SIG-M5 (cell line): ENCODE measurements at places on chromosomes 16 and 17.

- DNase-seq, result no peak
These were observed 145.5 kb upstream of the ASIC2 start for GRCh38 chr17:33438578-33438977.

GRCh38 chr17:47801906-47802305 is 19.7 kb downstream of the OSBPL7 start:
- no peak for DNase-seq

GRCh38 chr16:6193718-6194117 is 1096.1 kb upstream of the EEF2KMT start:
- no peak for DNase-seq

DNA sequence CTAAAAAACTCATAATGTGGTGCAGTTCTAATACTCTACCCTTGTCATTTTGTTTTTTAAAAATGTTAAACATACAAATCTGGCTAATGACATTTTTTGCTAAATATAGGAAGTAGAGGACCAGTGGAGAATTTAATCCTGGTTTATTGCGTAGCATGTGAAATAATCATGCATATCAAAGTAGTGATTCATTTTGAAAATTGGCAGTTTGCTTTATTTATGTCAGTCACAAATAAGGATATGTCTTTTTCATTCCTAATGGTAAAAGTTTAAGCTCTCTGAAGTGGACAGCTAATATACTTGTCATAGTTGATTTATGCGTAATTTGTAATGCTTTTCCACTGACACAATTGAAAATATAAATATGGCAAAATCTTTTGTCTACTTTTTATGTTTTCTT is 224.2 kb downstream of the BCAS3 start:
- no peak for DNase-seq

DNA sequence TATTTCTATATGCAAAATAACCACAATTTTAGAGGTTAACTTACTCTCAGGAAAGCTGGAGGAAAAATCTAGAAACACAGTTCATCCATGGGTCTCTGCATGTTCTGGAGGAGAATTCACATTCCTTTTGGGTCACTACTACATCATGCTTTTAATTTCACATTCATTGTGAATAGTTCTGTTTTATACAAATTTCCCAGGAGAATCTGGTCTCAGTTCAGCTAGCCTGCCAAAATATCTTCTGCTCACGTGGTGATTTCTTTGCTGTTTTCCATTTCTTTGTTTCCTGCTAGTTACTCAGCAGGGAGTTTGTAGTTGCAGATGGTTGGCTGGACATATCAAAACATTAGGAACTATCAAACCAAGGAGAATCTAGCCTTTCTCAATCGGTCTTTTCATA is at the start of gene ABCA9:
TSS of gene ABCA9 (minus strand) at position 106 of the 400 bp plus-strand sequence. CDS start 9,801 bp downstream, outside the sequence.
- DNase-seq, result no peak

GRCh38 chr17:15124264-15124595 is 140.9 kb downstream of the PMP22 start:
- no peak for DNase-seq

DNA sequence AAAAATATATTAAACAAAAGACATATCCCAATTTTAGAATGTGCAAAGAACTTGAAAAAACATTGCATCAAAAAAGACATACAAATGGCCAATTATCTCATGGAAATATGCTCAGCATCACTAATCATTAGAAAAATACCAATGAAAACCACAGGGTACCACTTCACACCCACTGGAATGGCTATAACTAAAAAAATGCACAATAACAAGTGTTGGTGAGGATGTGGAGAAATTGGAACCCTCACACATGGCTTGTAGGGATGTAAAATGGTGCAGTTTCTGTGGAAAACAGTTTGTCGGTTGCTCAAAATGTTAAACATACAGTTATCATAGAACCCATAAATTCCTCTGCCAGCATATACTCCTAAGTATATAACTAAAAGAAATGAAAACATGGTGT is 796 bp upstream of the PSMB6 start:
- DNase-seq, result no peak

GRCh38 chr17:35187481-35187880 is 6.7 kb downstream of the SLC35G3 start:
- DNase-seq, result no peak

GRCh38 chr16:6892966-6893365 is 439.7 kb upstream of the RBFOX1 start:
- DNase-seq, result no peak

GRCh38 chr16:49333259-49333597 is 40.4 kb upstream of the C16orf78 start:
- no peak for DNase-seq

- no peak for DNase-seq
These were observed 5.8 kb upstream of the KIFC3 start for GRCh38 chr16:57807968-57808528.

- DNase-seq, result no peak
These were observed 5.1 kb downstream of the ARL4D start for GRCh38 chr17:43403846-43404245.

DNA sequence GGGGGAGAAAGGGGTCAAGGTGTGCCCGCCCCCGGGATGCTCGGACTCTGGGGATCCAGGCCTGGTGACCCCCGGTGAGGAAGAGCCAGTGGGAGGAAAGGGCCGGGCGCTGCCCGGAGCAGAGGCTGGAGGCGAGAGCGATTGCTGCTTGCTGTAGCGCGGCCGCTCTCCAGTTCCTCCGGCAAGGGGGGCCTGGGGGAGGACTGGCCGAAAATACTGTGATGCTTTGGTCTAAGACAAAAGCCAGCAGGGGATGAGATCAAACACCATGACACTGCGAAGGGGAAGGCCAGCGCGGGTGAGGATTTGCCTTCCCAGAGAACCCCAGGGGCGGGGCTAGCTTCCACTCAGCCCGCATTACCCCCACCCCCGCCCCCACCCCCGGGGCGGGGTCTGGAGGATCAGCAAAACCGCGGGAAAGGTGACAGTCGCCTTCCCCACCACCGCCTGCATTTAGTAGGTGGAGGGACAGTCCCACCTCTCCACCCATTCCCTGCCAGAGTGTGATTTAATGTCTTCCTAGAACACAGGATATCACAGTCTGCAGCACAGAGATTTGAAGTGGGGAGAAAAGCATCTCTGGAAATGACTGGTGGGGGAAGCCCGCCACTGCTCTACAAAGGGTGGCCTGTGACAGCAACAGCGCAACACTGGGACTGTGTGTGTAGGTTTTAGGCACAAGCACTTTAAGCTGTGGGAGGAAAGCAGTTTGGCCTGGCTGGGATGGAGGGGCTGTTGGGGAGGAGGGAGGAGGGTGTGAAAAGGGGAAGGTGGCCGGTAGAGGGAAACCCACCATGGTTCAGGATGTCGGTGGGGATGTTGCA is 25.7 kb downstream of the MRC2 start:
- no peak for DNase-seq

GRCh38 chr16:88281858-88282563 is 100.7 kb upstream of the ZNF469 start:
- no peak for DNase-seq

GRCh38 chr16:53715023-53715384 is 11.0 kb downstream of the FTO start:
- no peak for DNase-seq

- no peak for DNase-seq
These were observed 47.7 kb upstream of the LCMT1 start for GRCh38 chr16:25063865-25064264.

GRCh38 chr16:13463619-13464018 is 456.3 kb upstream of the ERCC4 start:
- no peak for DNase-seq

GRCh38 chr17:21512307-21513011 is 136.3 kb downstream of the KCNJ12 start:
- DNase-seq, result no peak

- no peak for DNase-seq
These were observed 48.9 kb downstream of the C17orf58 start for GRCh38 chr17:67947325-67947813.

DNA sequence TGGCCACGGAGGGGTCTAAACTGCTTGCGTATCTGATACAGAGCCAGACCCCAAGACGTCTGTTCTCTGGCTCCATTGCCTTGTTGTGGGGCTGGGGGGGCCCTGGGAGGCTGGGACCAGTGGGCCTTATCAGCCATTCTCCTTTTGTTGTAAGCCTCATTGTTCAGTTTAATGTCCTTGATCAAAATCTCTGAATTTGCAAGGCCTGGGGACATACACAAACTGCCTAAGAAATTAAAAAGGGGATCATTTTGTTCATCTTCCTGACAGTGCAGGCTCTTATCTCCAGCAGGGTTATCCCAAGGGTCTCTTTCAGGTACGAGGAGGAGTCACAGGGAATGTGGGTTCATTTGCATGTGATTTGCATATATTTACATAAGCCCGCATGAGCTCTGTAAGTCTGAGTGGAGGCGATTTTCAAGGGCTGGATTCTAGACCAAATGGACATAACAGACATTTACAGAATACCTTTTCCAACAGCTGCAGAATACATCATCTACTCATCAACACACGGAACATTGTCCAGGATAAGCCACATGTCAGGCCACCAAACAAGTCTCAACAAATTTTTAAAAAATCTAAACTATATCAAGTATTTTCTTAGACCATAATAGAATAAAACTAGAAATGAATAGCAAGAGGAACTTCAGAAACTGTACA is 269.8 kb downstream of the RBFOX1 start:
- no peak for DNase-seq

GRCh38 chr16:14236401-14236800 is 165.3 kb downstream of the MRTFB start:
- no peak for DNase-seq

DNA sequence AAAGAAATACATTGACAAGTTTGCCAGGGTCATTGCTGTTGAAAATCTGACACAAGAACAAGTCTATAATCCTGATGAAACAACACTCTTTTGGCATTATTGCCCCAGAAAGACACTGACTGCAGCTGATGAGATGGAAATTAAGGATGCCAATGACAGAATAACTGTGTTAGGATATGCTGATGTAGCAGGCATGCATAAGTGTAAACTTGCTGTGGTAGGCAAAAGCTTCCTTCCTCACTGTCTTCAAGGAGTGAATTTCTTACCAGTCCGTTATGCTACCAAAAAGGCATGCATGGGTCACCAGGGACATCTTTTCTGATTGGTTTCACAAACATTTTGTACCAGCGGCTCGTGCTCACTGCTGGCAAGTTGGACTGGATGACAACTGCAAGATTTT is 10.5 kb downstream of the GDPD1 start:
- DNase-seq, result no peak

- no peak for DNase-seq
These were observed 623 bp downstream of the TTLL6 start for GRCh38 chr17:48816438-48816773.

DNA sequence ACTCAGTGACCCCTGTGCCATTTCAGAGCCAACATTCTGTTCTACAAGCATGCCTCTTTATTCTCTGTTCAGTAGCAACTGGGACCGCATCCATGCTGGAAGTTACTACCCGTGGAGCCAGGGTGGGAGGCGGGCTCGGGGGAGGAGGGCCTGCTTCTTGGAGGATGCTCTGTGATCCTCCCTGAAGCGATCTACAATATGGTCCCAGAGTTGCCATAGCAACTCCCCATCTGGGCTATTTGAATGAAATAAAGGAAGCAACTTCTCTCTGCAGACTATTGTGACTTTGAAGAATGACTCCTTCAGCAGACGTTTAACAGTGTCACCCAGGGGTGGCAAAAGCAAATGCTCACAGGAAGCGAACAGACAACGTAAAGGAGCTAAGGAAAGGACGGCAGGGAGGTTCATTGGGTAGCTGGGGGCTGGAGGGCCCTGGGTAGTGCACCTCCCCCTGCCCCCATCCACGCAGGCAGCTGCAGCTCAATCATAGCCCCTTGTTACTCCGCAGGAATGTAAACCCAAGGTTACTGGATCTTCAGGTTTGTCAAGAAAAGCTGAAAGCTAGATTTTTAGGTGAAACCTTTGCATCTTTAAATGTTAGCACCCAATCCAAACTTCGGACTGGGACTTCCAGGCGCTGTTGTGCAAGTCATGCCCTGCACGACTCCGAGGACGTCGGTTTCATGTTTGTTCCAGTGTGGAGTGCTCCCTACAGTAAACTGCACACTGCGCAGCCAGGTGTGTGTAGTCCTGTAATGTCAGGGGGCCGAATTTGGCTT is 51.1 kb upstream of the MEAK7 start:
- no peak for DNase-seq

DNA sequence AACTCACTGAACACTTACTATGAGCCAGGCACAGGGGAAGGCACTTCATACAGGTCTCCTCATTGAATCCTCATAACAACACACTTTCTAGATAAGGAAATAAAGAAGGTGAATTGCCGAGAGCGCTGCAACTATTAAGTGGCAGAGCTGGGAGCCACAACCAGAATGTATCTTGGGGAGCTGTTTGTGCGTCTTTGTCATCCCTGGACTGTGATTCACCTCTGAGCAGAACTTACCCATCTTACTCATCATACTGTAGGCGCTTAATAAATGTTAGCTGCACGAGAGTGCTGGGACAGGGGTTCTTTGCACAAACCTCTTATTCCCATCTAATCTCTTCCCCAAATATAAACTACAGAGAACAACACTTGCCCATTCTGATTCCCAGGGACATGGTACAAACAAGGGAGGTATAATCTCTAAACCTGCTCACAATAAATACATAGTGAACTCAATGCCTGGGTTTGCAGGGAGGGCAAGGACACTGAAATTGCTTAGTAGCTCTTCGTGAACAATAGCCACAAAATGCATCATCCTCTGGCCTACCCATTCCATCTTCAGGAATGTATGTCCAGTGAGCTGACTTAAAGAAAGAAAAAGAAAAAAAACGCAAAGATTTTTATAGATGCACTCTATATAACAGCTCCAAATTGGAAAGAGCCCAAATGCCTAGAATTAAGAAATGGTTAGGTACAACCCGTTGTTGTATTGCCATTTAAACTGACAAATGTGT is 43.0 kb downstream of the MYO18A start:
- no peak for DNase-seq

DNA sequence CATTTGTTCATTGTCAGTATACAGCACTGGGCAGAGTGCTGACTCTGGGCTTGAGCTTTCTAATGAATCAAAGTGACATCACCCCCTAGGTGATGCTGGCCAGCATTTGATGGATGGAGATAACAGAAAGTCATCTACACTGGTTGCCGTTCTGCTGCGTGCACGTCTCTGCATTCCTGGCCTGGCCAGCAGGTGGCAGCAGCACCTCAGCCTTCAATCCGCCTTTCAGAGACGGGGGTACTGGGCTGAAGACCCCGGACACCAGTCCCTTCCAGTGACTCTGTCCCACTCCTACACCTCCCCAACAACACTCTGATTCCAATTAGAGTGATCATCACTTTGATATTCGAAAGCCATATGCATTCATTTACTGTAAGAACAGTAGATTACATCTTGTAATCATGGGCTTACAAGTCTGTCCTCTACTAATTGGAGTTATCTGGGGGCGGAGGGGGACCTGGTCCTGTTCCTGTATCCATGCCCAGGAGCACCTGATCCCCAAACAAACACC is 6.0 kb downstream of the CPSF4L start:
- DNase-seq, result no peak

DNA sequence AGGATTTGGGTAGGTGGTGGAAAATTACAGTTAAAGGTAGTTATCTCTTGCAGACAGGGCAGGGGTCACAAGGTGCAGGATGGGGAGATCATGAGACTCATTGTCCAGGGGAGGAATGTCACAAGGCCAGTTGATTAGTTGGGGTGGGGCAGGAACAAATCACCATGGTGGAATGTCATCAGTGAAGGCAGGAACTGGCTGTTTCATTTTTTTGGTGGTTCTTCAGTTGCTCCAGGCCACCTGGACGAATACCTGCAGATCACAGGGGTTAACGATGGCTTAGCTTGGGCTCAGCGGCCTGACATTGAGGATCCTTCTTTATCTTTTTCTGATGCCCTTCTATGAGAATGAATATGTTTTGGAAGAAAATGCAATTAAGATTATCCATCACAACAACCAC is 87.1 kb downstream of the KPNA2 start:
- no peak for DNase-seq
